Activated CD8-positive, alpha-beta memory T cell treated with anti-CD3 and anti-CD28 coated beads, Interleukin-2, amount 10 ng/mL, durations not matched to agents 7 days and 5 days (primary cell): ENCODE measurements at places on chromosomes 13 and 19. TPM values are rescaled to one million over a fixed set of nuclear protein-coding genes. Genes with fewer than 3 reads are reported as not detected.

Gene RUBCNL
- not detected for total RNA-seq

Gene ZNF835
- 2.2 TPM for total RNA-seq

Gene CATSPERD
- not detected for total RNA-seq

Gene CBY2
- not detected for total RNA-seq

Gene MAG
- not detected for total RNA-seq

Gene IGFL1
- not detected for total RNA-seq

GRCh38 chr13:46874006-46874405 is 22.8 kb downstream of the HTR2A start:
- no peak for DNase-seq

DNA sequence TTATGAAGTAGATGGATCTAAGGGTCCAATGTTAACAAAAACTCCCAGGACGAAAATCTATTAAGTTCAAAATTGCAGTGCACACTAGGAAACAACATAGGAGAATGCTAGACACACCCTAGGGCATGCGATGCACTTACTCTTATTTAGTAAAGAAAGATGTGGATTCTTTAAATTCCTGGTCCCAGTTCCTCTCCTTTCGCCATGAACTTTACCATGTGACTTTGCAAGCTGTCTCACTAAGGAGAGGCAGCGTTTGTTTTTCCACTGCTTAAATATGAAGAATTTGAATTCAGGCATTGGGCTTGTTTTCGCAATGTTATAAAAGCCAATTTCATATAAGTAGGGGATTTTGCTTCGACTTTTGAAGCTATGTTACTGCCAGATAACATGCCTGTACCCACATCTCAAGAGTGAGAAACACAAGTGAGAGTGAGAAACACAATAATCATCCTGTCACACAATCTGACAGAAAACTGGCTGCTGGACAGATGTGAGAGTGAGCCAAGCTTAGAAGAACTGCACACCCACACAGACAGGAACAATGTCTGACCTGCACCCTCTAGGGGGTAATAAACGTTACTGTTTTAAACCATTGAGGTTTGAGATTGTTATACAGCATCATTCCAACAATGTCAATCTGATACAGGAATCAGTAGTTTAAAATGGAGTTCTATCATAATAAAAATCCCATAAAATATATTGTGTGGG is 1308.4 kb downstream of the SLITRK5 start:
- no peak for DNase-seq

DNA sequence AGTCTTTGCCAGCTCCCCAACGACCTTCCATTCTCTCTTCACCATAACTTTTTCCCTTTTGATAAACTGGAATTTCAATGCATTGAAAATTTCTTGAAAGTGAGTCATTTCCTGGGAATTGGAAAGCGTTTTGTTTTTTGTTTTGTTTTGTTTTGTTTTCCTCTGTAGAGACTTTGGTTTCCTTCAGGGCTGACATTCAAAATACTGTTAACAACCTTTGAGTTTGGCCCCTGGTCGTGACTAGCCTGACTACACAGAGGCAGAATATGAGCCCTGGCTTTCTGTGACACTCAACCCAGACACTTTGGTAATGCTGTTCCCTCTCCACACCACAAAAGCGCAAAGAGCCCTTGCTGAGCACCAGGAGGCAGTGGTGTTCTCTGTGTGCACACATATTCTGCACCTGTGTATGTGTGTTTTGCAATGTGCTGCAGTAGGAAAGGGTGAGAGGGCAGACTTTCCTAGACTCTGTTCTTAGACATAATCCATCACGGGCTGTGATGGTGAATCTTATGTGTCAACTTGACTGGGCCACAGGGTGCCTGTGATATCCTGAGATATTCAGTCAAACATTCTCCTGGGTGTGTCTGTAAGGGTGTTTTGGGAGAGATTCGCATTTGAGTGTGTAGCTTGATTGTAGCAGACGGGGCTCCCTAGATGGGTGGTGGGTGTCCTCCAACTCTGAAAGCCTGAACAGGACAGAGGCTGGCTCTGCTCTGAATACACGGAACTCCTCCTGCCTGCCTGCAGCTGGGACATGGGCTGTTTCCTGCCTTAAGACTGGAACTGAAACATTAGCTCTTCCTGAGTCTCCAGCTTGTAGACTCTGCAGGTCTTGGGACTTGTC is 29.5 kb upstream of the ANKRD10 start:
- DNase-seq = peak; percentile 67

GRCh38 chr19:41652250-41652649 is 25.4 kb upstream of the CEACAM4 start:
- no peak for DNase-seq

DNA sequence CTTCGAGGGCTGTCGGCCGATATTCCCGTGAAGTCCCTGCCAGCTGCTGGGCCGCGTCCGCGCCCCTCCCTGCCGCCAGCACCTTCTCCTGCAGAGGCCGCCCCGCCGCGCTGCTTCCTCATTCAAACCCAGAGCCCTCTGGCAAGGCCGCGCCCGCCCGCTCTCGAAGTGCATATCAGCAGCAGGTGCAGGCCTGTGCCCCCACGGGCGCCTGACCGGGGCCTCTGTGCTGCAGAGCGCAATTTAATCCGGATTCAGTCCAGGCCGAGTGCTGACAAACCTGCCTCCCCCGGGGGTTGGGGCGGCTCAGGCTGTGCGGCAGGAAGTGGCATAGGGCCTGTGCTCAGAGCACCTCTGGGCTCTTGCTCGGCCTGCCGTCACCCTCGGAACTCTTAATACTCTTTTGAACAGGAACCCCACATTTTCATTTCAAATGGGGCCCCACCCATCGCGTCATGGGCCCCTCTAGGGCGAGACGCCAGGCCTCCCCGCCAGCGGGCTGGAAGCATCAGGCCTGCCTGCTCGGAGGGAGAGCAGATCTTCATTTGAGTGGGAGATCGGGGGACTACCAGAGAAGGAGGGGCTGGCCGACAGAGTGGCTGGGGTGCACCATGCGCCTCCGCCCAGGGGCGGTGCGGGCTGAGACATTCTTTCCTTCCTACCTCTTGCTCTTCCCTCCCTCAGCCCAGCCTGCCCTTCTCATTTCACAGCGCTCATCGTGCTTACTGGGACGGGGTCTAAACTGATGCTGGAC is 125.7 kb downstream of the TNFRSF19 start:
- peak; percentile 85 for DNase-seq

GRCh38 chr13:67069117-67069767 is 160.9 kb downstream of the PCDH9 start:
- DNase-seq = no peak

DNA sequence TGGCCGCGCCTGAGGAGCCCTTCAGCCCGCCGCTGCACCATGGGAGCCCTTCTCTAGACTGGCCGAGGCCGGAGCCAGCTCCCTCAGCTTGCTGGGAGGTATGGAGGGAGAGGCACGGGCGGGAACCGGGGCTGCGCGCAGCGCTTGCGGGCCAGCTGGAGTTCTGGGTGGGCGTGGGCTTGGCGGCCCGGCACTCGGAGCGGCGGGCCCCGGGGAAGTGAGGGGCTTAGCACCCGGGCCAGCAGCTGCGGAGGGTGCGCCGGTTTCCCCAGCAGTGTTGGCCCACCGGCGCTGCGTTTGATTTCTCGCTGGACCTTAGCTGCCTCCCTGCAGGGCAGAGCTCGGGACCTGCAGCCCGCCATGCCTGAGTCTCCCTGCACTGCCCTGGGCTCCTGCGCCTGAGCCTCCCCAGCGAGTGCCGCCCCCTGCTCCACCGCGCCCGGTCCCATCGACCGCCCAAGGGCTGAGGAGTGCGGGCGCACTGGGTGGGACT is 1890.0 kb upstream of the PCDH20 start:
- no peak for DNase-seq

GRCh38 chr13:111282425-111282824 is 38.0 kb upstream of the TEX29 start:
- no peak for DNase-seq

DNA sequence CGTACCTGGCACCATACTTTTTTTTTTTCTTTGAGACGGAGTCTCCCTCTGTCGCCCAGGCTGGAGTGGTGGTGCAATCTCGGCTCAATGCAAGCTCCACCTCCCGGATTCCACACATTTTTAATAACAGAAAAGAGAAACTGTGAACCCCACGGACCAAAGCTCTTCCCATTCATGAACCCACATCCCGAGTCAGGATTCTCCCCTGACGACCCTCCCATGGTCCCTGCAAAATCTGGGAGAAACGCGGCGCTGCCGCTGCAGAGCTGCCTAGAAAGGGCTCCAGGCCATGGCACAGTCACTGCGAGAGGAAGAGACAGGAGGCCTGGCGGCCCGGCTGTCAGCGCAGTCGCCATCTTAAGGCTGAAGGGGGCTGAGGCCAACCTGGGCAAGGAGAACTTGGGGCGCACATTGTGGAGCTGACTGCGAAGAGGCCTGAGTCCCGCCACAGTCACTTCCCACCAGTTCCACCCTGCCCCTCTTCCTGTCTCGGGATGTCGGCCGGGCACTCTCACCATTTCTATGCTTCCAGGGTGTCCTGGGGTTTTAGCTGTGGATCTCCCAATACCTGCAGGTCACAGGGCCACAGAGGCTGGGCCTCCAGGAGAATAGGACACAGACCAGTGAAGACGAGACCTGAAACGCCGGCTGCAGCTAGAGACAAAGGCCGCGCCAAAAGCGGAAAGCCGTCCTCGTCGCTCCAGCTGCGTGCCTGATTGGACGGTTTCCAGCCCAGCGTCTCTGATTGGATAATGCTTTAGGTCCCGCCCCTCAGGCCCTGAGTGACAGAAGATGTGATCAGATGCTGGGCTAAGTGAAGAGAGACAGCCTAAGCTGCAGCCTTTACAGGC is 71.0 kb downstream of the ZNF486 start:
- peak; percentile 95 for DNase-seq

DNA sequence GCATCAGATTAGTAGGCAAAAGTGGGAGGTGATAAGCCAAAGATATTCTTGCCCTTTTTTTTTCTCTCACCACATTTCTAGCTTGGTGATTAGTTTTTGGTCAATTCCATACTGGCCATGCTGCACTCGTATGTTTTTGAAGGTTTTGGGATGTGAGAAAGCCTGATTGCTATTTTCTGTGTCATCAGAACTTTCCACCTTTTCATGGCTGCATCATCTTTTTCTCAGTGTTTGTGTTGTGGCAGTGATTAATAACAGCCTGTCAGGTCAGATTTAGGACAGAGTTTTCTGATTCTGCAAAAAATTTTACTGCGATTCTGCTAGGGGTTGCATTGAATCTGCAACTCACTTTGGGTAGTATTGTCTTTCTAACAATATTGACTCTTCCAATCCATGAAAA is 32.9 kb downstream of the PSG1 start:
- DNase-seq = no peak

DNA sequence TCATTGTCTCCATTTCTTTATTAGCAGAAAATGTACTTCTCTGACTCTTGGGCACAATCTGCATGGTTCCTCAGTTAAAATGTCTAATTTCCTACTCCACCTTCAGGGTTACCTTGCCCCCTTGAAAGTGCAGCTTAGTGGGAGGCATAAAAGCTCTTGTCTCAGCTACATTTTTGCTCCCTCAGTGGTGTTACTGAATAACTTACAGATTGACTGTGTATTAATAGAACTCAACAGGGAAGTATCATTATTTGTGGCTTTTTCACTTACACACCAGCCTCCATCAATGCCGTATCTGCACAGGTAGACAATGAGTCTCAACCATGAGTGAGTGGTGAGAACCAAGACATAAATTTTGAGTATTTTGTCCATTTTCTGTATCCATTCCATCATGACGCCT is 456.2 kb upstream of the MIR17HG start:
- no peak for DNase-seq

DNA sequence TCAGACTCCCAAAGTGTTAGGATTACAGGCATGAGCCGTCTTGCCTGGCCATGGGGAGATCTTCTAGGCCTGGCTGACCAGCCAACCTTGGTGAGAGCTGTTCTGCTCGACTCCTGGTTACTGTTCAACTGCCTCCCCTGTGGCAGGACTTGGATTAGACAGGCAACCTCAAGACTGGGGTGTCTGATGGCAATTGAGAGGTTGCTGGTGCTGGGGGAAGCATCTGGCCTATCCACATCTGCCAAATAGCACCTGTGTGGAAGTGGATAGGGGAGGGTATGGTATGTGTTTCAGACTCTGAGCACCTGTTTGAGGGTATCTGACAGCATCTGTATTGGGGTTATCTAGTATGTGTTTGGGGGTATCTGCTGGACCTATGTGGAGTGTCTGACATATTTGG is 44.7 kb downstream of the ARHGEF18 start:
- no peak for DNase-seq

GRCh38 chr13:53240401-53241025 is 211.9 kb downstream of the OLFM4 start:
- DNase-seq = no peak

- DNase-seq = peak; percentile 98
These were observed at the start of gene PLEKHG2 for GRCh38 chr19:39412100-39412866. Gene PLEKHG2 (plus strand): TSS chr19:39412669. CDS start chr19:39414087, 1,418 bp downstream.

- no peak for DNase-seq
These were observed 6.7 kb downstream of the ZNF44 start for GRCh38 chr19:12287958-12288500.

DNA sequence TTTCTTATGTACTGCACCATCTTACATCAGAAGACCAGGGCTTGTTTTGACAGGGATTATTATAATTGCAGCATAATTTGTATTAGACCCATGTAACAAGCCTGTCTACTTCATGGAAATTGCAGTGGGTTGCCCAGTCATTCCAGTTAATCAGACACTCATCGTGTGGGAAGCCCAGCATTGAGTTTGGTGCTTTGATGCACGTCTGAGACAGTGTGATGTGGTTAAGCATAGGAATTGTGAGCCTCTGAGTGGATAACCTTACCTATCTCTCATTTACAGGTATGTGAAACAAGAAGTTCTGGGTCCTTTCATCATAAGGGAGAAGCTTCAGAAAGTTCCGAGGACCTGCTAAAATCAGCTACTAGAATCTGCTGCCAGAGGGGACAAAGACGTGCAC is 12.8 kb downstream of the RGCC start:
- DNase-seq = no peak

DNA sequence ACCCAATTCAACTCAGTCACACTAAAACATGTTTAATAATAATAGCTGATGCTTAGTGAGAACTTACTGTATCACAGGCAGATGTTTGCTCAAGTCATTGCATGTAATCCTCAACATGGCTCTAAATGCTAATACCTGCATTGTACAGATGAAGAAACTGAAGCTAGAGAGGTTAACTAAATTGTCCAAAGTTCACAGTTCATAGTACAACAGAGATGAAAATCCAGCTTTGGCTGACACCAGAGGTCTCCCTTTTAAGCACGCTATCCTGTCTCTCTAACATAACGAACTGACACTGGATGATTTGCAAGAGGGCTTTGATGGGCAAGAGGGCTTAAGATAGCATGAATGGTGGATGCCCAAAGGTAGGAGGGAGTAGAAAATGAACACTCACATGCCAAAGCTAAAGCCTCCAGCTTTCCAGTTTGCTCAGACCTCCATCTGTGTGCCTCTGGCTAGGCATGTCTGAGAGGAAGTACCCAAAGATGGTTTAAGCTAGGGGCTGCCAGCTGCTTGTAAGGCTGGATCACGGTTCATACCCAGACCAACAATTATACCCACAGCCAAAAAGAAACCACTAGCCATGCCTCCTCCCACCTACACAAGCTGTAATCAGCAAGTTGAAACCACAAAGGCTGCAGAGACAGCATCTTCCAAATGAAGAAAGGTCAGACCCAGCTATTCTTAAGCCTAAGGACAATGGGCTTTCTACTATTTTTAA is 196.9 kb upstream of the UBL3 start:
- peak; percentile 78 for DNase-seq
